ENCODE measurements at places on chromosomes 16 and 17. TPM values are rescaled to one million over a fixed set of nuclear protein-coding genes. Genes with fewer than 3 reads are reported as not detected.

Gene AKTIP
- total RNA-seq = 95.0 TPM

Gene LITAFD
- not detected for total RNA-seq

Gene COQ7
- 45.4 TPM for total RNA-seq

- H3K4me3 ChIP-seq = no peak overlapping the region
- peaks cover 4% of the 10 kb centered on the region for H3K4me1 ChIP-seq
- DNase-seq = no peak
- H3K27ac ChIP-seq = no peak overlapping the region
- H3K36me3 ChIP-seq = peaks cover 77% of the 10 kb centered on the region
Measured at GRCh38 chr16:23469814-23470213, 16.8 kb upstream of the COG7 start.

- H3K27ac ChIP-seq = no peak overlapping the region
- no peak overlapping the region for H3K4me3 ChIP-seq
- H3K4me1 ChIP-seq = no peaks in the 10 kb centered on the region
- H3K36me3 ChIP-seq = no peaks in the 10 kb centered on the region
- no peak for DNase-seq
Measured at GRCh38 chr17:32917842-32918241, 10.1 kb upstream of the TMEM98 start.

DNA sequence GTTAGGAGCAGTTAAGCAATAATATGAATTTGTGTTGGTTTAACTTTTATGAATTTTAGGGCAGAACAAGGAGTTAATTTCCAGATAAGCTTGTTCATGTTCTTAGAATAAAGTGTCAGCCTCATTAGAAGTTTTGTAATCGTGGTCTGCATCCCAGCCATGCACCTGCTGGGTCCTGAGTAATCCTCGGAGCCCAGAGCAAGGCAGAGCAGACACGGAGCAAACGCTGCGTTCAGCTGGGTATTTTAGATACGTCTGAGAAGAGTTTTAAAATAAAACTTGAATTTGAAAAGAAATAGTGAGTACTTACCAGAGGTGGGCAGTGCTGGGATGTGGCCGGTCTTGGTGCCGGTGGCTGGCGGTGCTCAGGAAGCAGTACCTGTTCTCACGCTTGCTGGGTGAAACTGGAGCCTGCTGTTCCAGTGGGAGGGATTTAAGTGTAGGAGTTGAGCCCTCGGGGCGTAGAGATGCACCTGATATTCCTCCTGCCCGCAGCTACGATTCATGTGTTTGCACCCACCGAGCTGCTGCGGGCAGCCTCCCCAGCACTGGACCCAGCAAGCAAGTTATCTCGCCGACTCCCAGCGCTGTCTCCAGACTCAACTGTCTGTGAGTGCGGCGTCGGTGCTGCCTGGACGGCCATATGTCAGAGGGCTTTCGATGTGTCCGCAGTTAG lies at the start of gene ZNF750:
Gene ZNF750 (minus strand): TSS at position 406 of the 676 bp plus-strand sequence. CDS start 7,568 bp downstream, outside the sequence.
- H3K27me3 ChIP-seq = no peaks in the 10 kb centered on the region
- H3K4me3 ChIP-seq = no peak within 1 kb of the TSS
- peak within 1 kb of the TSS; percentile 65 for H3K27ac ChIP-seq

DNA sequence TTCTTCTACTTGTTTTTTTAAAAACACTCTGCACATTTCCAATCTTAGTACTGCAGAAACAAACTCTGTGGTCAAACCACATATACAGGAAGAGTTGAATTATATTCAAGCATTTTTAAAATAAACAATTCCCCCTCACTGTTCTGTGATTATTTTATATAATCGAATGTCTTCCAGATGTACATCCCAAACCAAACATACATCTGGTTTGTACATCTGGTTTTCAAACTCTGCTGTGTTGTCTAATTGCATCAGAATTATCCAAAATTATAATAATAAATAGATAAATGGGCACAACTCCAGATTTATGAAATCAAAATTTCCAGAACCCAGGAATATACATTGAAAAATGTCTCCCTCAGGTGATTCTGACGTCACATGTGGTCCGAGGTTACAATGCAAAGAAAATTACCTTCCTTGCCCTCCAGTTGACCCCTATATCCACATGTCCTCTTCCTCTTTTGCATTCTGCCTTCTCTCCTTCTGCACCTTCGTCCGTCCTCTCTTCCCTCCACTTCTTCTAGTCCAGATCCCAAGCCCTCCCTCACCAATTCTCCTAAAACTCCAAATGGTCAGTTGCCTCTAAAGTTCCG lies 13.3 kb upstream of the CCDC144A start:
- no peaks in the 10 kb centered on the region for H3K4me1 ChIP-seq
- DNase-seq = no peak
- H3K27me3 ChIP-seq = peaks cover 24% of the 10 kb centered on the region
- no peak overlapping the region for H3K27ac ChIP-seq
- no peak overlapping the region for H3K4me3 ChIP-seq
